ENCODE measurements at places on chromosomes 7 and 10.

DNA sequence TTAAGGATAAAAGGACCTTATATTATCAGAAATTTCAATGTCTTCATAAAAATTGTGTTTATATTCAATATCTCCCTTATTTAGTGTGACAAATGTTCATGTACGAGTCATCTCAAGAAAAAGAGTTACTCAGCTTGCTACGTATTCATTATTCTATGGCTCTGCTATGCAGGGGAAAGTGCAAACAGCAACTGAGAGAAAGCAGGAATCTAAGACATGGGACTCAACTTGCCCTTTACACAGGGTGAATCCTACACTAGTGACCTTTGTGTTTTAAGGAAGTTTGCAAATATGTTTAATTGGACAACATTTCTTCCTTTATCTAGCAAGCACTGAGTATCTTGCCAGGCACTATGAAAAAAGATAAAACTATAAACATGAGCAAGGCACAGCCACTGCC is 104.7 kb downstream of the NPSR1 start:
- no peak for DNase-seq

GRCh38 chr7:117478836-117479224 is 995 bp upstream of the CFTR start:
- DNase-seq = no peak

DNA sequence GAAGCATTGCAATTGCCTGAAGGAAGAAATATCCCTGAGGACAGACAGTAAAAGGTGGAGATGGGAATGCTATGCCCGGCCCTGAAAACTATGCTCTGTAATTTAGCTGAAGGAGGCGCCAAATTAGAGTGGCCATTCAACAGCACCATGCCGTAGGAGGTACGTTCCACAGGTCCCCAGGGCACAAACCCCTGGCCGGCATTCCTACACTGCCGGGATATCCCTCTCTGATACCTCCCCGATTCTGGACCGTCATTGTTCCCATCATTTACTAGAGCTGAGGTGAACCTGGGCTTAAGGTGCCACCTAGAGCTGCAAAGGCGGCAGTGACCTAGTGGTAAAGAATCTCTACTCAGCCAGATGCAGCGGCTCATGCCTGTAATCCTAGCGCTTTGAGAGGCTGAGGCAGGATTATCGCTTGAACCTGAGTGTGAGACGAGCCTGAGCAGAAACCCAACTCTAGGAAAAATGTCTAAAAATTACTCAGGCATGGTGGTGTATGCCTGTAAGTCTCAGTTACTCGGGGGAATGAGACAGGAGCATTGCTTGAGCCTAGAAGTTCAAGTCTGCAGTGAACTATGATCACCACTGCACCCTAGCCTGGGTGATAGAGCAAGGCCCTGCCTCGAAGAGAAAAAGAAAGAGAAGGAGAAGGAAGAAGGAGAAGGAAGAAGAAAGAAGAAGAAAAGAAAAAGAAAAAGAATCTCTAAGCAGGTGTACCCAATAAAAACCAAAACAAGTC is 53.0 kb upstream of the TNKS2 start:
- no peak for DNase-seq

GRCh38 chr7:141045842-141046620 is 27.8 kb upstream of the TMEM178B start:
- DNase-seq = no peak

- DNase-seq = no peak
These were observed 242.2 kb downstream of the MALRD1 start for GRCh38 chr10:19290770-19291169.

DNA sequence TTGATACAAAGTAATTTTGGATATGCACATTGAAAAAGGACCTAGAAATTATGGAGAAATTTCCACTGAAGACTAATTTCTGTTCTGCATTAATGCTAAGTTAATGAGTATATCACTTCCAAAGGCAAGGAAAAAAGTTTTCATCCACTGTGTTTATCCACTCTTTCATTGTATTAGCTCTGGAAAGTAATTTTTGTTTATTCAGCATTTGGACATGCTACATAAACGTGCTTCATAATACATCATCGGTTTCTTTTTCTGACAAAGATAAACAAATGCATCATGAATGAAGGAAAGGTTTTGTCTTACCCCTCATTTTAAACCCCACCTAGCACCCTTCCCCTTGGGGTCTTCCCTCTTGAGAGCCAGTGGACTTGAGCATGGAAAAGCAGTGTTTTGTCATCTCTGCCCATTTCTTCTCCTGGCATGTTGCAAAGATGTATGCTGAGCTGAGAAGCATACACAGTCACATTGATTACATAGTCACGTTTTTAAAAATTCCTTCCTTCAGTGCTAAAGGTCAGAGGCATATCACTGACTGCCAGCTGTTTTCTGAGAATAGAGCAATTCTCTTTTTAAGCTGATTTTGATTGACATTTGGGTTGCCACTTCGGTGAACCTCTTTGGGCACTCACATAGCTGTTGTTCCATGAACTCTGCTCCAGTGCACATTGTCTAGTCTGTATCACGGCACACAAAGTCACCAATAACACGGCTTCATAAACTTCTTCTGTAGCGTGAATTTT is 65.9 kb upstream of the C7orf33 start:
- DNase-seq = no peak

GRCh38 chr7:13179011-13179582 is 491.7 kb downstream of the ARL4A start:
- no peak for DNase-seq

GRCh38 chr10:48400850-48401220 is 94.4 kb downstream of the MAPK8 start:
- DNase-seq = no peak

GRCh38 chr10:13842117-13842516 is 255.4 kb downstream of the PRPF18 start:
- no peak for DNase-seq

DNA sequence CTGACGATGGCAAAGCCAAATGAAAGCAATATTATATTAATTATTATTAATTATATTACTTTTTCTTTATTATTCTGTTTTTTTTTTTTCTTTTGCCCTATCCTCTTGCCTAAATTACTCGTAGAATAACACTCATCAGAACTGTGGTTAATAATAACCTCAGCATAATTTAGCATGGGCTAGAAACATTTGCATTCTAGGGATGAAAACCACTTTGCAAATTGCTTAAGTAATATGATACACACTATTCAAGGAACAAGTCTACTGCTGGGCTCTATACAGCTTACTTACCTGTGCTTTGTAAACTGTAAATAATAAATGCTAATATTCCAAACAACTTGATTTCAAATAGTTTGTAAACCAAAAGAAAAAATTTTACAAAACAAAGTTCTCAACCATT is 375.8 kb downstream of the HGF start:
- no peak for DNase-seq

Data from substantia nigra (tissue), 51 donors.